ENCODE measurements at places on chromosomes 13 and 19.
A peak's percentile ranks its signal among the peaks of the same experiment; 100 is the strongest.

- no peak for DNase-seq
Observed at GRCh38 chr13:53821632-53822031, 793.0 kb downstream of the OLFM4 start.

- DNase-seq: peak; percentile 87
Observed at GRCh38 chr13:52845766-52846566, 2.5 kb downstream of the PCDH8 start.

GRCh38 chr13:87607266-87607665 is 63.9 kb upstream of the SLITRK5 start:
- peak; percentile 4 for DNase-seq

DNA sequence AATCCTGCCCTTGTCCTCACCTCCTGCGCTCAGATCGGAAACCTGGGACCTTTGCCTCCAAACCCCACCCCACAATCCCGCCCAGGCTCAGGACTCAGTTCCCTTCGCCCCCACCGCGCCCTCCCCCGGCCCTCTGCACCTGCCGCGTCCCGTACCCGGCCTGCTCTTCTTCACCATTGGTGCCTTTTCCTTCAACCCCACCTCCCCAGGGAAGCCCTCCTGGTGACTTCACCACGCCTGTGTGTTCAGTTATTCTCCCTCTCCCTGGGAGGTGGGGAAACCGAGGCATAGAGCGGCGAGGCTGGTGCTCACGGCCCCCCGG is 19.3 kb upstream of the TCF3 start:
- DNase-seq: peak; percentile 28

GRCh38 chr19:18137657-18138339 is 15.2 kb upstream of the PIK3R2 start:
- no peak for DNase-seq

DNA sequence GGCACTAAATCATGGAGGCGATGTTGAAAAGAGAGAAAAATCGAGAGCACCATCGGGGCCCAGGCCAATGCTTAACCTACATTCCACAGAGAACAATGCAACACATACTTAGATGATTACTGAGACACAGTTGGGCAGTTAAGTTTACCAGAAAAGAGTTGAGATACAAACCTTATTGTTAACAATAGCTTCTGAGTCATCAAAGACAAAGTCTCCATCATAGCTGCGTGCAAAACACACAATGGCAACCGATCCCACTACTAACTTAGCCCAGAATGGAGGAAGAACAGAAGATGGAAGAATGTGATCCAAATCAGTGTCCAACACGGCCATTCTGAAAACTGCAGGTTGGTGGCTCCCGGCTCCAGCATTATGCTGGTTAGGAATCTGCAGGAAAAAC is 6.2 kb downstream of the TMTC4 start:
- DNase-seq: no peak

- DNase-seq: peak; percentile 88
Observed at GRCh38 chr13:23990455-23990854, 93.2 kb upstream of the C1QTNF9B start.

DNA sequence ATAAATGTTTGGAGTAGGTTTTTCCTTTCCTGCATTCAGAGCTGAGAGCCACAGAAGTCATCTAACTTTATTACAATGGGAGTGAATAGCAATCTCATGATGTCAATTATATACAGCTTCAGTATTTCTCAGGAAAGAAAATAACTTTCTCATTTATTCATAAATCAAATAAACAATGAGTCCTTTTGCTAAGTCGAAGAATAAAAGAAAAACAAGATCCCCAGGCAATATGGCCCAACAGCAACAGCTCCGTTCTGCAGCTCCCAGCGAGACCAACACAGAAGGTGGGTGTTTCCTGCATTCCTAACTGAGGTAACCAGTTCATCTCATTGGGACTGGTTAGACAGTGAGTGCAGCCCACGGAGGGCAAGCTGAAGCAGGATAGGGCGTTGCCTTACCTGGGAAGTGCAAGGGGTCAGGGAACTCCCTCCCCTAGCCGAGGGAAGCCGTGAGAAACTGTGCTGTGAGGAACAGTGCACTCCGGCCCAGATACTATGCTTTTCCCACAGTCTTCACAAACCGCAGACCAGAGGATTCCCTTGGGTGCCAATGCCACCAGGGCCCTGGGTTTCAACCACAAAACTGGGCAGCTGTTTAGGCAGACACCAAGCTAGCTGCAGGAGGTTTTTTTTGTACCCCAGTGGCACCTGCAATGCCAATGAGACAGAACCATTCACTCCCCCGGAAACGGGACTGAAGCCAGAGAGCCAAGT is 128.2 kb downstream of the SLITRK1 start:
- no peak for DNase-seq

GRCh38 chr19:38155453-38155852 is 68.6 kb downstream of the DPF1 start:
- no peak for DNase-seq

GRCh38 chr19:35013820-35014754 is 14.0 kb downstream of the GRAMD1A start:
- DNase-seq: no peak

- peak; percentile 1 for DNase-seq
Observed at GRCh38 chr19:31255831-31256592, 93.2 kb downstream of the TSHZ3 start.

- no peak for DNase-seq
Observed at GRCh38 chr13:99677116-99677951, 176.1 kb downstream of the TM9SF2 start.

DNA sequence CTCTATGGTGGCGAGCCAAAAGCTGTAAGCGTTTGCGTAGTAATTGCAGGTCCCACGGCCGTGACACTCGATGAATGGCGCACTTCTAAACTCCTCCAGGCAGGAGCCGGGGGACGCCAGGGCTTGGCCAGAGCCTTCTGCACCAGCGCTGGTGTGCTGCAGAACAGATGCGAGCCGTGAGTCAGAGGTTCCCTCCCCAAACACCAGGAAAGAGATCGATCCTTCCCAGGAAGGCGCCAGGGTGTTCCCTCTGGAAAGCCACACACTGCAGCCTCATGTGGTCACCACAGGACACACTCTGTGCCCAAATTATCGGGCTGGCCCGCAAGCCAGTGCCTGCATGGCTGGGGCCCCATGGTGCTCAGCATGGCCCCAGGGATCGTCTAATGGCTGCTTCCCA is 154.6 kb downstream of the COL4A1 start:
- DNase-seq: no peak

DNA sequence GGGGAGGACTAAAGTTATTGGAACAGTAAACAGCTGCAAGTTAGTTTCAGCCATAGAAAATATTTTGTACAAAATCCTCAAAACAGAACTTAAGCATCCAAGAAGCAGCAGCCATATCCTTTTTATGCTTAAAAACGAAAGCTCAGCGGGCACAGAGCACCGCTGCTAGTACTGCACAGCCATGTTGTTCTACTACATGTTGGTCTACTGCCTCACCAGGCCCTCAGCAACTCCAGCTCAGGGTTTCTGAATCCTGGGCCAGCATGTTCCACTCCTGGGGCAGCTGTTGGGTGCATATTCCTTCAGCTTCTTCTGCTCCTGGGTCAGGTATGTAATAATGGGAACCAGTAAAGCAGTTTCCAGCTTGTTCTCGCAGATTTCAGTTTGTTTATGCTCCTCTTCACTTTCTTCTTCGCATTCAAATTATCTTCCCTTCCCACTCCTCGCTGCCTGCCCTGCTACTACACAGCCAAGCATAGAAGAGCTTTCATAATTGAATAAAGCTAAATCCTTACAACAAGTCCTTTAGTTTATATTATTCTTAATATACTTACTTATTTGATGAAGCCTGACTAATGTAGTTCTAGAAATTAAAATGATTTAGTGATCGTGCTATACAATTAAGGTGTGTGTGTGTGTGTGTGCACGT is 820.5 kb upstream of the ATXN8OS start:
- no peak for DNase-seq

GRCh38 chr13:51806566-51806965 is 2.6 kb upstream of the DHRS12 start:
- peak; percentile 59 for DNase-seq

DNA sequence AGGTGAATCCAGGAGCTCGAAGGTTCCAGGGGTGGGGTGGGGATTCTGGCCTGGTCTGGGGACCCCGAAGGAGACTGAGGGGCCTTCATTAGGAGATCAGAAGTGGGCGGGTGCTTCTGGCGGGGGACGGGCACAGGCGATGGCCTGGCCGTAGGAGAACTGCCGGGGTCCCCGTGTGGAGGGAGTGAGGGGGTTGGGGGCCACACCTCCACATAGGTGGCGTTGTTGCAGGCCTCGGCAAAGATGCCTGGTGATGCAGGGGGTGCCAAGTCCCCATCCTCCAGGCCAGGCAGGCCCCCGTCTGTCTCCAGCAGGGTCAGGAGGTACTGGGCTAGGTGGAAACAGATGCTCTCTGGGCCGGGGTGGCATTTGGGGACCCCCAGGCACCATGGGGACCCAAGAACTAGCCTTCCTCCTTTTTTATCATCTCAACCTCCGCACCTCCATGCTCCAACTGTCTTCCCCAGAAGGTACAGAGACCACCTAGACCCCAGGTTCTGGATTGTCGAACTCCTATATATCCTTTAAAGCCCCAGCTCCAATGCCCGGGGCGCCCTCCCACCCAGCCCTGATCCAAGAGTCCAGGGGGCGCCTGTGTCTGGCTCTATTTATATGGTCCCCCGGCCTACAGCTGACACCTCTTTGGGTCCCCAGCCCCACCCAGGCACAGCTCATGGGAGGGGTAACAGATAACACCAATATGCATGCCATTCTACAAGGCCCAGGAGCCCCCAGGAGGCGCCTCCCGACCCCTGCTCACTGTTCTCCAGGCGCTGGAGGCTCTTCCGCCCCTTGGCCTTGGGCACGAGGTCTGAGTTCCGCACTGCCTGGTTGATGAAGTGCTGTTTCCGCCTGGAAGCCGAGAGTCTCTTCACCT is 8.2 kb downstream of the RNU6-9 start:
- no peak for DNase-seq
